ENCODE measurements at places on chromosomes 11 and 22.

GRCh38 chr11:31870609-31871309, 59.6 kb upstream of the PAX6 start:
- DNase-seq = peak; percentile 5

DNA sequence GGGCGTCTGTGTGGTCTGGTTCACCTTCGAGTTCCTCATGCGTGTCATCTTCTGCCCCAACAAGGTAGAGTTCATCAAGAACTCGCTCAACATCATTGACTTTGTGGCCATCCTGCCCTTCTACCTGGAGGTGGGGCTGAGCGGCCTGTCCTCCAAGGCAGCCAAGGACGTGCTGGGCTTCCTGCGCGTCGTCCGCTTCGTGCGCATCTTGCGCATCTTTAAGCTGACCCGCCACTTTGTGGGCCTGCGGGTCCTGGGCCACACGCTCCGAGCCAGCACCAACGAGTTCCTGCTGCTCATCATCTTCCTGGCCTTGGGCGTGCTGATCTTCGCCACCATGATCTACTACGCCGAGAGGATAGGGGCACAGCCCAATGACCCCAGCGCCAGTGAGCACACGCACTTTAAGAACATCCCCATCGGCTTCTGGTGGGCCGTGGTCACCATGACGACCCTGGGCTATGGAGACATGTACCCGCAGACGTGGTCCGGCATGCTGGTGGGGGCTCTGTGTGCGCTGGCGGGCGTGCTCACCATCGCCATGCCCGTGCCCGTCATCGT, 37.3 kb downstream of the KCNC1 start:
- no peak for DNase-seq

GRCh38 chr11:1222491-1223345, at the start of gene MUC5B:
Gene MUC5B, plus strand, starts transcription at chr11:1223066. Its CDS starts 58 bp downstream, at chr11:1223124.
- no peak for DNase-seq

GRCh38 chr11:116840224-116840745, 2.9 kb upstream of the APOA1 start:
- DNase-seq = no peak

- DNase-seq = no peak
Observed at GRCh38 chr11:128528294-128528693, 59.1 kb downstream of the ETS1 start.

- no peak for DNase-seq
Observed at GRCh38 chr11:18236664-18237356, at the start of gene SAA4. Gene SAA4, minus strand, starts transcription at chr11:18236802. Its CDS starts 876 bp downstream, at chr11:18235926.

GRCh38 chr11:10935015-10935559, 77.2 kb upstream of the ZBED5 start:
- no peak for DNase-seq

GRCh38 chr11:87398931-87399330, 361.2 kb downstream of the TMEM135 start:
- DNase-seq = no peak

DNA sequence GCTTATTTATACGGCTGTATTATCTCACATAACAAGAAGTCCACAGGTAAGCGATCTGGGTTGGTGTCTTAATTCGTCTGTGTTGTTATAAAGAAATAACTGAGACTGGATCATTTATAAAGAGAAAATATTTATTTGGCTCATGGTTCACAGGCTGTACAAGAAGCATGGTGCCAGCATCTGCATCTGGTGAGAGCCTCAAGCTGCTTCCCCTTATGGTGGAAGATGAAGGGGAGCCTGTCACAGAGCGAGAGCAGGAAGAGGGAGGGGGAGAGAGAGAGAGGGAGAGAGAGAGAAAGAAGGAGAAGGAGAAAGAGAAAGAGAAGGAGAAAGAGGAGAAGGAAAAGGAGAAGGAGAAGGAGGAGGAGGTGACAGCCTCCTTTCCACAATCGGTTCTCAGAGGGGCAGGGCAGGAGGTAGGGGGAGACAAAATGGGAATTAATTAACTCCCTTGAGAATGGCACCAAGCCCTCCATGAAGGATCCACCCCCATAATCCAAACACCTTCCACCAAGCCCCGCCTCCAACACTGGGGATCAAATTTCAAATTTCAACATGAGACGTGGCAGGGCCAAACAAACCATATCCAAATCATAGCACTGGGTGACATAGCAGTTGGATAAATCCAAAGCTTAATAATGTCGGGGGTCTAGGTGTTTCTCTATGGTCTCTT, 15.0 kb upstream of the TRIM44 start:
- DNase-seq = no peak

DNA sequence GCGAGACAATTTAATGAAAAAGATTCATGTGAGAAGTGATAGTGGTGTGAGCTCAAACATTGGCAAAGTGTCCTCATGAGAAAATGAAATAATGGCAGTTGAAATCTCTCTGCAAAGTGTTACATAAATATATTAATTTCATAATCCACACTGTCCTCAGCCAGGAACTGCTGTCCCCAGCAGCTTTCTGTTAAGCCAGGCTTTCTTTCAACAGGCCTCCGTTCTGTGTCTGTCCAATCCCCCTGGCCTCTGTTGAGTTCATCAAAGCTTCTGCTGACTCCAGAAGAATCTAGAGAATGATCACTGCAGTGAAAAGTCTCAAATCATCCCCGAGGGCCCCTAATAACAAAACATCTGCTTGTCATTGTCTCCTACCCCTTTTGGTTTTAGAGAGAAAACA, 10.0 kb upstream of the ASCC2 start:
- DNase-seq = no peak

- DNase-seq = no peak
Observed at GRCh38 chr11:1138097-1138496, 19.7 kb upstream of the MUC5AC start.

DNA sequence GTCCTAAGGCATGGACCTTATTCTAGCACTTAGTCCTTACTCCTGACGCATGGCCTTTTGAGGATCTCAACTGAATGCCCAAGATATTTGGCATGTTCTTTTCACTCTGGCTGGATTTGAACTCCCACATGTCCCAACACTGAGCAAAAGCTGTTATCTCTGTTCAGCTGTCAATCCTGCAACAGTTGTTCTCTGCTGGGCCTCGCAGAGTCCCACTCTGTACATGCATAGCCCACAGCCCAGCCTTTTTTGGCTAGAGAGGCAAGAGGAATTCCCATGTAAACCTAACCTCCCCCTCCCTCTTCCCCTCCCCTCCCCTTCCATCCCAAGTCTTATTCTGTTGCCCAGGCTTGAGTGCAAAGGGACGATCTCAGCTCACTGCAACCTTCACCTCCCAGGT, 21.8 kb upstream of the DRG1 start:
- no peak for DNase-seq

All from RPMI8226 (cell line).